ENCODE measurements at places on chromosomes 2 and 18.

GRCh38 chr2:7013471-7014160 is 96.4 kb downstream of the RNF144A start:
- DNase-seq, result no peak

- DNase-seq, result no peak
Observed at GRCh38 chr2:99067871-99068625, 73.5 kb upstream of the C2orf15 start.

- DNase-seq, result no peak
Observed at GRCh38 chr2:25035537-25036220, 6.2 kb upstream of the EFR3B start.

- DNase-seq, result no peak
Observed at GRCh38 chr2:2219984-2220383, 111.1 kb downstream of the MYT1L start.

DNA sequence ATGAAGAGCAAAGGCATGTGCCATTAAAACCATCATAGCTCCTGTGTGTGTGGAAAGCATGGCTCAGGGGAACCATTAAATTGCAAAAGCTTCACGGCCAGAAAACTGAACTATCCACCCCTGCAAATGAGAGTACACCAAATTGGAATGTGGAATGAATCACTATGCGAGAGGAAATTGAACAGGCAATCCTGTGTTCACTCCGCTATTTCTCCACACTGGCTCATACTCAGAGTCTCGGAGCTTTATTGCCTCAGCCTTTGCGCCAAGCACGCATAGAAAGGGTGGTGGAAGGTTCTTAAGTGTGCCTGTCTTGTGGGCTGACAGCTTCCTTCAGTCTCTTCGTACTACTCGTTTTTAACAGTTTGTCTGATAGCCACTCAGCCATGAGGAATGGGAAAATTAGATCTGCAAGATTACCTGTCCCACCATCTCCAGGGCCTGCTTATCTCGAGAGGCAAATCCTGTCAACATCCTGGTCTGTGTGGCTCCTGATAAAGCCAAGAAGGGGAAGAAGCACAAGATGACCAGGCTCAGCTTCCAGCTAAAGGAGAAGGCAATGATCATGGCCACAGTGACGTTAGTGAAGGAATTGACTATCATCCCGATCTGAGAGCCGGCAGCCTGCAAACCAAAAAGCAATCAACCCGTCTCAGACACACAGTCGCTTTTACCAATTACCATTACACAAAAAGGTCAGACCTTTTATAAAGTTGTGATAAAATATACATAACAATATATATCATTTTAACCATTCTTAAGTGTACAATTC is 34.9 kb downstream of the G6PC2 start:
- DNase-seq, result no peak

GRCh38 chr2:234393354-234393753 is 103.5 kb downstream of the ARL4C start:
- no peak for DNase-seq

DNA sequence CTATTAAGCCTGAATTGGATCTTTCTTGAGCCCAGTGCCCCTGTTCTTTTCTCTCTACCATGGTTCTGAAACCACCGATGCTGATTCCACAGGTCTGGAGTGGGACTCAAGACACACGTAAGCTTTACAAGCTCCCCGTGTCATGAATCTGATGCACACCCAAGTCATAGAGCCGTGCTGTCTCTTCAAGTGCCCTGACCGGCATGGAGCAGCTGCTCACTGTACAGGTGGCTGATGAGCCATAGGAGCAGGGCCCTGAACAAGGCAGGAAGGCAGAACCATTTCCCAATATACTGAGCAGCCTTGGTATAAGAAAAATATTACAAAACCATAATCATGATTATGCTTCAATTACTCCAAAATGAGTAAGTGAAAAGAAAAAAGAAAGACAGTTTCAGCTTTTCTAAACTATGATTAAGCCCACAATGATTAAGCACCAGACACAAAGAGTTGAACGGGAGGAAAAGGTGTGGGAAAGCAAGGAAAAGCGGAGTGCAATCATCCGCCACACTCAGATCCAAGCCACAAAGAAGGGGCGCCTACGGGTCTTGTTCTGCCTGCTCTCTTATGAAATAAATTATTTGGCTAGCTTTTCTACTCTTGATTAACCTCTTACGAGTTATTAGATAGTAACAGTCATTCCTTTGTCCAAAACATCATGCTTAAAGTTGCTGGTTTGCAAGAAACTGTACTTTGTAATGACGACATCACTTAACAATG is 41.7 kb downstream of the NOL10 start:
- DNase-seq, result no peak

Data from activated T-cell treated with anti-CD3 and anti-CD28 coated beads for 4 hours (primary cell).